ENCODE measurements at places on chromosomes 13 and 19.

- DNase-seq, result no peak
Observed at GRCh38 chr19:17402982-17403855, 2.2 kb downstream of the BST2 start.

GRCh38 chr13:112105244-112105681 is 38.3 kb downstream of the SOX1 start:
- no peak for DNase-seq

- DNase-seq, result no peak
Observed at GRCh38 chr13:100506600-100507422, 81.8 kb downstream of the GGACT start.

DNA sequence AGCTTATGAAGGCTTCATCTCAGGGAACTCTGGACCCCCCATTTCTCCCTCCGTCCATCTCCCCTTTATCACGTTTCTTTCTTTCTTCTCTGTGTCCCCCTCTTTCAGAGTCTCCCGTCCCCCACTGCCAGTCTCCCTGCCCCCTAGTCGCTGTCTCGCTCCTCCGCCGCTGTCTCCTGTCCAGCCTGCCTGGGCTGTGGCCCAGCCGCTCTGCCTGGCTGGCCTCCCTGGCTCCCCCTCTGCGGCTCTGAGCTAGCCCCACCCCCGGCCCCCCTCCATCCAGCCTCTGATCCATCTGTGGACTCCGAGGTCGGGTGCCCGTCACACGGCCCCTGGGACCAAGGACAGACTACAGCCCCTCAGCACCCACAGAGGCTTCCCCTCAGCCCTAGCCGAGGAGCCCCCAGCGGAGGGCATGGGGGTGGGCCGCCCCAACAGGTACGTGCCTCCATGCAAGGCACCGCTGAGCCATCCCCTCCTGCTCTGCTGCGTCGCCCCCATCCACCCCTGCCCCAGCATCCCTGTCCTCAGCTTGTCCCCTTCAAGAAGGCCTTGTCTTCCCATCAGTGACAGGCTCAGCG is 1.1 kb upstream of the KCNJ14 start:
- no peak for DNase-seq

GRCh38 chr19:1906985-1907562 is 1.9 kb downstream of the ADAT3 start:
- no peak for DNase-seq

GRCh38 chr19:12194827-12195731 is 32.2 kb downstream of the ZNF136 start:
- no peak for DNase-seq

DNA sequence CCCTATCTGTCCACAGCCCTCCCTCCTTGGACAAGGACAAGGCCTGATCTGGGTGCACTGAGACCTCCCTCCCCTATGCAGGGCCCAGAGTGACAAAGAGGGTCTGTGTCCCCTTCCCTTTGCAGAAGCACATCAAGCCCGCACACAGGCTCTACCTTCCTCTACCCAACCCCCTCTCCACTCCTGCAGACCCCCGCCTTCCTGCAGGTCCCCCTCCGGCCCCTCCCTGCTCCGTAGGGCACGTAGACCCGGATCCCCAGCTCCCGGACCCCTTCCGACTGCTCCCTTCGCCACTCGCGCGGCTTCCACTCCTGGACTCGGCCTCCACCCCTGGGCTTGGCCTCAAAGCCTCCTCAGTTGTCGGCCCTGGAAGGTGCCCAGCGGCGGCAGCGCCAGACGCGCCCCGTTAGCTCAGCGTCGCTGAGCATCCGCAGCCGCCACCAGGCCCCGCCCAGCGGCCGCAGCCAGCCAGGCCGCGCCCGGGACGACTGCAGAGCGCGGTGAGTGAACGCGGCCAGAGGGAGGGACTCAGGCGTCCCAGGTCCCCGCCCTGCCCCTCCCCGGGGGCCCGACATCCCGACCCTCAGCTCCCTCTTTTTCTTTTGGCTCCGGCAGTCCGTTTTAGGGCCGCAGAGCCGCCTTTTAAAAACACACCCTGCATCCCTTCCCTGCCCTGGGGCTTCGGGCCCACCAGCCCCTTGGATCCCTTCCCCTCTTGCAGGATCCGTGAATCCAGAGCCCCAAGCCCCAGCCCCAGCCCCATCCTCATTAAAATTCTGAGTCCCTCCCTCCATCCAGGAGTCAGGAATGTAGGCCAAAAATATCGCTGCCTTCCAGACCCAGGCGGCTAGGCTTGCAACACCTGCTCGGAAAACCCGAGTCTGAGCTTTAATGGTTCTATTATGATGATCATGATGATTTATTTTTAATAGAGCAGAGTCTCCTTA is 1.5 kb upstream of the MYADM start:
- DNase-seq, result no peak

DNA sequence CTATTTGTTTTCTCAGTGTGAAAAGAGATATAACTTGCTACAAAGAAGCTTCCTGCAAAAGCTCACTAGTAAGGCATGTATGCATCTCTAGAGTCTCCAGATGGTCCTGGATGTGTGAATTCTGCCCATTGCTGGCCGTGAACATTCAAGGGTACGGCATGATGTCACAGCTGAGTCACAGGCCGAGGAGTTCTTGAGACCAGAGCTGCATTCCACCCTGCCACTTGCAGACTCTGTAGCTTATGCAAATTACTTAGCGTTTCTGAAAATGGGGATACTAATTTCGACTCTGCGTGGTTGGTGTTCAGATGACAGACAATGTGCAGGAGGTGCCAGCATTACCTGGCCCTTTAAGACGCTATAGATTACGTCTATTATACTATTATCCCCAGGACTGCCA is 470.7 kb downstream of the ZNF536 start:
- no peak for DNase-seq

DNA sequence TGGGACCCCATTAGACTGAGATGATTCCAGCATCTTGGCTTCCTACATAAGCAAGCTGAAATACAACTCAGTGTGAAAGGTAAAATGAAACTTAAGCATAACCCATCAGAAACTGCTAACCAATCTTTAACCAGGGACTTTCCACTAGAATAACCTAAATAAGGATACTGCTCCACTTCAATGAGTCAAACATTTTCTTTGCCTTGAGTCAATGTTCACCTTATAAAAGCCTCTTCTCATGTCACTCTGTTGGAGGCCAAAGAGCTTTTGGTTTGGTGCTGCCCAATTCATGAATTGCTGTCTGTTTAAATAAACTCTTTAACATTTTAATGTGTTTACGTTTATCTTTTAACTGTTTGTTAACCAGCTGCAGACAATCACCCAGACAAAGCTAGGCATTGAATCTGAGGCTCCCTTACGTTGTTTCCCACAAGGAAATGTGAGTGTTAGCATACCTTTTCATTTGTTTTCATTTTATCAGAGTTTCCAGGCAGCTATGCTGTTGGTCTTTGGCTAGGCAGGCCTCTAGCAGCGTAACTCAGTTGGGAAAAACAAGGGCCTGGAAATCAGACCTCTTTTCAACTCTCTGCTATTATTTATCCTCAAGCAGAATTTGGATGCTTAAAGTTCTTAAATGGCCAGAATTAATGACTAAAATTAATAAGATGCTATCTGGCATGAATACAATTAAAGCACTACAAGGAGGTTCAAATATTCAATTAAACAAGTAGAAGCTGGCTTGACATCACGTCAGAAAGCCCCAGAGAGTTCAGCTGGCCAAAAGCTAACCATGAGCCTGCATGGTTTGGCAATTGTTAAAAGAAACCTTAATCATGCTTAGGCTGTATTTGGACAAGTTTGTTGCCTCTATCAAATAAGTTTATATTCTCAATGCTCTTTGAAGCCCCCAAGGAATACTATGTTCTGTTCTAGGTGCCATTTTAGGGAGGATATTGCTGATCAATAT is 200.2 kb downstream of the DCLK1 start:
- no peak for DNase-seq

- DNase-seq, result no peak
Observed at GRCh38 chr13:99955107-99955746, 16.3 kb downstream of the ZIC5 start.

DNA sequence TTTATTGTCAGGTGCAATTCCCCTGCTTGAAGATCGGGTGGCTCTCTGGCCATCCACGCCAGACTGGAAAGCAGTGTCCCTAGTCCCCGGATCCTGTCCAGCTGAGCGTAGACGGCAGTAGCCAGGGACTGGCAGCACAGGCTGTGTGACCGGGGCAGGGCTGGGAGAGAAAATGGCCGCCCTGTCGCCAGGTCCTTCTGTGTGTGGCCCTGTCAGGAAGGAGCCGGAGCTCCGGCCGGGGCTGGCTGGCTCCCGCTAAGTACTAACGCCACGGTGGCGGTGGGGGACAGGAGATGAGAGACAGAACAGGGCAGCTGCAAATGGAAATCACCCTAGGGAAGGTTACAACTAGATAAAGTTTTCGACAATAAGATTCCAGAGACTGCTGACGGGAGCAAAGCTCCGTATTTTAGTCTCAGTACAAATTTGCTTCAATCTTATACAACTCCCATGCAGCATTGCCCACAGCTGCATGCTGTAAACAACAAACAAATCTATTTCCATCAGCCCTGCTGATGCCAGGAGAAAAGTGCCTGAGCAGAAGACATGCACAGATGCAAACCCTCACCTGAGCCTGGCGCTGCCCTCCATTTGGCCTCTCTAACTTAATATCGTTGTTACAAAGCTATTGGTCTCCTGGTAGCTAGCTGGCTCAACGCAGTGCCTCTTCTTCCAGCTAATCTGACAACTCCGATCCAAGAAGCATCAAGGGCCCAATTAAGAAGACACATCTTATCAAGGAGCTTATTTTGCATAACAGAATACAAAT is 253.0 kb downstream of the TSHZ3 start:
- DNase-seq, result no peak

GRCh38 chr13:26914148-26914547 is 153.6 kb upstream of the GPR12 start:
- no peak for DNase-seq

DNA sequence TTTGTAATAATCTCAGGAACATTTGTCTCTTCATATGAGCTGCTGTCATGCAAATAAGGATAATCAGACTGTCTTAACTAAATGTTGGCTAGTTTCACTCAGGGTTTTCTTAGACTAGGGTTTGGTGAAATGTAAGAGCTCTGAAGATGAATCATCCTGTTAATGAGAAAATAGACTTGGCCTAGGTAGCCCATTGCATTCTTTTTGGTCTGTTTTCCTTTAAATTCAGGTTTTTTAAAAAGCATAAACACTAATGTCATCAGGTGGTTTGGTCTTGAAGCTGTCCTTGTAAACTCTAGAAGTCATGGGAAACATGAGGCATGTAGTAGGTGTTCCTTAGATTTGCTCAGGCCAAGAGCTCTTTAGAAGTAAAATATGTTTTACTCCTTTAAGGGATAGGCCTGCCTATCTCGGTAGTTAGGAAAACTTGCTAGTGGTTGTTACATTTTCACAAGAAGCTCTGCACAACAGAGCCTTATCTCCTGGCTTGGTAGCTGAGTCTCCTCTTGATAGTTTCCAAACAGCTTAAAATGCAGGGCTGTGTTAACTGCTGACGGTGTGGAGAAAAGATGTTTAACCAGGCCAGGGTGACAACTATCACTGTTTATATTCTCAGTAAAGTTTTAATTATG is 62.0 kb upstream of the C1QTNF9B start:
- DNase-seq, result no peak

DNA sequence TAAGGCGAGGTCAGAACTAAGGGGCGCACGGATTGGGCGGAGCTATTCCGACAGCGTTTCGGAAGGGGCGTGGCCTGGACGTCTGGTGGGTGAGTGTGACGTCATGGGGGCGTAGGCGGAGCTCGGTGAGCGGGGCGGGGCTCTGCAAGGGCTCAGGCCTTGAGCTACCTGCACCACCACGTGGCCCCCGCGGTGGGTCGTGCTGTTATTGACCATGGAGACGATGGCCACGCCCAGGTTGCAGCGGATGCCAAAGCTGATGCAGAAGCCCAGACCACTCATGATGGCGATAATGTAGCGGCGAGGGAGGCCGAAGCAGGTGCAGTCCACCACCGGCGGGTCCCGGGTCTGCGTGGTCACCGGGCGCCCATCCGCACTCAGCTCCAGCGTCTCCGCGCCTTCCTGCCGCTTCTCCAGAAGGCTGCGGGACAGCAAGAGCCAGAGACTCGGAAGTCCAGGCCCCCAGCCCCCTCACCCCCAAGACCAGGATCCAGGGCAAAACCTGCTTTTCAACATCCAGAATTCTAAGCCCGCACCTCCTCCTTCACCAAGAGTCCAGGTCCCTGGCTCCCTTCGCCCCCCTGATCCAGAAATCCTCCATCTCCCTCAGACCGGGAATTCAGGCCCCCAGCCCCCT is 4.8 kb downstream of the SLC17A7 start:
- no peak for DNase-seq

DNA sequence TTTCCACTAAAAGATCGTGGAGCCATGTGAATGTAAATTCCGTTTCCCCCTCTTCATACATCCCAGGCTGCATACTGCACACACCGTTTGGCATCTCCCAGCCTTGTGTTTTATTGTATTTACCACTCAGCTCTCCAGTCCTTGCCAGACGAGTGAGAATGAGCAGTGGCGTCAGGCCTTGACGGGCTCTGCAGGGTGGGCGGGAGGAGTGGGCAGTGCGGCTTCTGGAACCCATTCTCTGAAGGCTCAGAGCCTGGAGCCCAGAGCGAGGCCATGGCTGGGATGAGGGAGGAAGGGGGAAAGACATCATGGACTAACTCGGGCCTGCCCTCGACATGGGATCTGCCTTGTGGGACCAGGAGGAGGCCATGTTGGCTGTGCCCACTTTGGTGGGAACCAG is 25.1 kb downstream of the BICRA start:
- no peak for DNase-seq

DNA sequence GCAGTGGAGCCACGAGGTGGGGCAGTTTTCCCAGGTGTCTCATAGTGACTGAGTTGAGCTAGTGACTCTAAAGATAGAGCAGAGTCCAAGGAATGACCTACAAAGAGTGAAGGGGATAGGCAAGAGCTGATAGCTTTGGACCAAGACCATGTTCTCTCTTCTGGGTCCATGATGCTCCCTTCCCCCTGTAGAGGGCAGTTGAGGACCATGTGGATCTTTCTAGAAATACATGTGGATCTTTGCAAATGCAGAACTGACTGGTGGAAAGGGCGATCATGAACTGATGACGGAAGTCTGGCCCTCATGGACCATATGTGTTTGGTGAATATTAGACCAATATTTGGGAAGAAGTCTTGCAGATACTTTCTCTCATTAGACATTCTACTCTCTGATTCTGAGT is 6.9 kb downstream of the PSG1 start:
- no peak for DNase-seq

- no peak for DNase-seq
Observed at GRCh38 chr13:21008026-21008425, 53.4 kb downstream of the LATS2 start.
